ENCODE measurements at places on chromosomes 6 and 20. TPM values are rescaled to one million over a fixed set of nuclear protein-coding genes. Genes with fewer than 3 reads are reported as not detected.

- DNase-seq: no peak
Measured at GRCh38 chr6:48535582-48536009, 424.6 kb upstream of the PTCHD4 start.

- DNase-seq: no peak
Measured at GRCh38 chr6:118319894-118320649, 228.0 kb upstream of the PLN start.

DNA sequence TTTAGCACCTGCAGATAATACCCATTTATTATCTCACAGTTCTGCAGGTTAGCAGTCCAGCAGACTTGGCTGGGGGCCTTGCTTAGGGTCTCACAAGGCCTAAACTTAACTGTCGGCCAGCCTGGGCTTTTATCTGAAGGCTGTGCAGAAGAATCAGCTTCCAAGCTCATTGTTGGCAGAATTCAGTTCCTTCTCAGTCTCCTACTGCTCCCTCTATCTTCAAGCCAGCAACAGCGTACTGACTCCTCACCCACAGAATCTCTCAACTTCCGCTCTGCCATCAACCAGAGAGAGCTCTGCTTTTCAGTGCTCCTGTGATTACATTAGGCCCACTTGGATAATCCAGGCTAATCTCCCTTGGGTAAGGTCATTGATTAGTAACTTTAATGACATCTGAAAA lies 30.2 kb upstream of the NHSL1 start:
- DNase-seq: no peak

- no peak for DNase-seq
Measured at GRCh38 chr6:94254689-94255088, 835.3 kb upstream of the EPHA7 start.

DNA sequence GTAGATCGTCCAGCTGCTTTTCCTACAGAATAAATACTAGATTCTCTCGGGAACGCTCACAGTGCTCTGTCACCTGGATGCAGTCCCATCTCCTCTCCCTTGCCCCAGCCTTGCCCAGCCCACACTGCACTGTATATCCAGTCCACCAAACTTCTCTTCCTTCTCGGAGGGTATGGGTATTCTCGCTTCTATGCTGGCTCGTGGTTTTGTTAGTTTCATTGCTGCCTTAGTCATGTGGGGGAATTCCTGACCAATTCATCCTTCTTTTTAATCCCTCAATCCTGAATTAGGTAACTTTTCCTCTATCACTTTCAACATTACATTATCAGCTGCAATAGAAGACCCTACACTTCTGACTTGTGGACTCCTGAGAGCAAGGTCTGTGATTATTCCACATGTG lies 252.4 kb downstream of the GMDS start:
- no peak for DNase-seq

DNA sequence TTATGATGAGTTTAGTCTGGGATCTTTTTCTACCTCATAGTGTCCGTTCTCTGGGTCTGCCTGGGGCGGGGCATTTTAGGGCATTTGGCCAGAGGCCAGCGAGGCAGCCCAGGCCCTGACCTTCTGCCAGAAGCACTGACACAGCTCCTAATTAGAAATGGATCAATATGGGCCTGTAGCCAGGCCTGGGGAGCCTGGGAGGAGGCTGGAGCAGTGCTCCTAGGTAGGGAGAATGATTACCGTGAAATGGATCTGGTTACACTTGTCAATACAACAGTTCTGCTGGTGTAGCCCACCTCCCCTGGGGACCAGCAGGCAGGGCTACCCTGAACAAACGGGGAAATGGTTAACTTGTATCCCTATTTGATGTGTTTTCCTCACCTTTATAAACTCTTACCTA lies 23.0 kb downstream of the RALY start:
- DNase-seq: no peak

DNA sequence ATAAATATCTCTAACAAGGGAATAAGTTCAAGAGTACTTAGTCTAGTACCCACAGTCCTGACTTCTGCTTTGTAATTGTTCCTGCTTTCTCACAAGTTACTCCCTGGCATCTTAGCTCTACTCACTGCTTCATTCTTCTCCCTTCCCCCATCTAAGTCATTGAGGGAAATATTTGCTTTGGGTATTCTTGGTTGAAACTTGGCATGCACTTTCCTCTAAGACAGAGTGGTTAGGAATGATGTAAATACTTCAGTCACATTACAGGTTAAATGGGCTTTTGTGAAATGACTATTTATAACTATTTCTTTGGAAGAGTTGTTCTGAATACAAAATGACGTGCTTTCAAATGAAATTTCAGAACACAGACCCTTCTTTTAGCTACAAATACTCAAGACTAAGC lies 67.7 kb upstream of the PLEKHG1 start:
- DNase-seq: no peak

DNA sequence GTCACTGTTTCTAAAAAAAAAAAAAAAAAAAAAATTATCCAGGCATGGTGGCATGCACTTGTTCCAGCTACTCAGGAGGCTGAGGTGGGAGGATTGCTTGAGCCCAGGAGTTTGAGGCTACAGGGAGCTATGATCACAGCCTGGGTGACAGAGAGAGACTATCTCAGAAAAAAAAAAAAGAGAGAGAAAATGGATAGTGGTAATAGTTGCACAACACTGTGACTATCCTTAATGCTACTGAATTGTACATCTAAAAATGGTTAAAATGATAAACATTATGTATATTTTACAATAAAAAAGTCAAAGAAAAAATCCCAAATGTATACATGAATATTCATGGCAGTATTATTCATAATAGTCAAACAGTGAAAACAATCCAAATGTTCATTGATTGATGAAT lies 23.0 kb downstream of the FERMT1 start:
- no peak for DNase-seq

GRCh38 chr20:14235355-14235754 lies 102.1 kb downstream of the FLRT3 start:
- no peak for DNase-seq

DNA sequence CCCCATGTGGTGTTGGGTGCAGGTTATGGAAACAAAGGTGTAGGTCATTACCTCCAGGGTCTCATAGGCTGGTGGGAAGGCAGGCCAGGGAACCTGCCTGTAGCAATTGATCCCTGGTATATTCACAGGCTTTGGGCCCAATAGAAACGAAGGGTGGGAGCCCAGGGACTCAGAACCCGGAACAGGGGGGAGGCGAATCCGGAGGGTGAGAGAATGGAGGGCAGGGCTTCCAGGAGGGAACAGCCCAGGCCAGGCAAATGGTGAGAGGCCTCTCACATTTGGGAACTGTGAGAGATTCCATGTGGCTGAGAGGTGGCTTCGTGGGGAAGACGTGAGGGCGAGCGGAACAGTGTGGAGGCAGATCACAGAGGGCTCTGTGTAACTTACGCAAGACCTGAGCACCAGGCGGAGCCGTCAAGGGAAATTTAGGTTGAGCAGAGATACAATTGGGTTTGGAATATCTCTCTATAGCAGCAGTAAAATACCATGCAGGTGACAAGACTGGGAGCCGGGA lies 267.1 kb downstream of the ERMARD start:
- no peak for DNase-seq

Gene HSPA12B
- not detected for total RNA-seq

Gene TEAD3
- total RNA-seq: 0.23 TPM

Gene DNMT3B
- 2.4 TPM for total RNA-seq

Gene HTR1E
- total RNA-seq: not detected

Gene CSTF1
- 64.9 TPM for total RNA-seq

Measured in activated CD4-positive, alpha-beta memory T cell treated with anti-CD3 and anti-CD28 coated beads, Interleukin-2, amount 10 ng/mL, durations not matched to agents 7 days and 5 days (primary cell).